ENCODE measurements at places on chromosomes 7 and 10. TPM values are rescaled to one million over a fixed set of nuclear protein-coding genes. Genes with fewer than 3 reads are reported as not detected.
A peak's percentile ranks its signal among the peaks of the same experiment; 100 is the strongest.

GRCh38 chr10:33661580-33662336 is 327.3 kb upstream of the NRP1 start:
- peak; percentile 94 for DNase-seq

The STAG3 gene
- 8.3 TPM for total RNA-seq

- no peak for DNase-seq
These were observed 1.3 kb downstream of the ADAM22 start for GRCh38 chr7:87935384-87935706.

The CUBN gene
- total RNA-seq, result 2.0 TPM

The DIP2C gene
- total RNA-seq, result 3.4 TPM

- DNase-seq, result peak; percentile 18
These were observed 14.0 kb upstream of the SLC18A2 start for GRCh38 chr10:117226813-117227451.

DNA sequence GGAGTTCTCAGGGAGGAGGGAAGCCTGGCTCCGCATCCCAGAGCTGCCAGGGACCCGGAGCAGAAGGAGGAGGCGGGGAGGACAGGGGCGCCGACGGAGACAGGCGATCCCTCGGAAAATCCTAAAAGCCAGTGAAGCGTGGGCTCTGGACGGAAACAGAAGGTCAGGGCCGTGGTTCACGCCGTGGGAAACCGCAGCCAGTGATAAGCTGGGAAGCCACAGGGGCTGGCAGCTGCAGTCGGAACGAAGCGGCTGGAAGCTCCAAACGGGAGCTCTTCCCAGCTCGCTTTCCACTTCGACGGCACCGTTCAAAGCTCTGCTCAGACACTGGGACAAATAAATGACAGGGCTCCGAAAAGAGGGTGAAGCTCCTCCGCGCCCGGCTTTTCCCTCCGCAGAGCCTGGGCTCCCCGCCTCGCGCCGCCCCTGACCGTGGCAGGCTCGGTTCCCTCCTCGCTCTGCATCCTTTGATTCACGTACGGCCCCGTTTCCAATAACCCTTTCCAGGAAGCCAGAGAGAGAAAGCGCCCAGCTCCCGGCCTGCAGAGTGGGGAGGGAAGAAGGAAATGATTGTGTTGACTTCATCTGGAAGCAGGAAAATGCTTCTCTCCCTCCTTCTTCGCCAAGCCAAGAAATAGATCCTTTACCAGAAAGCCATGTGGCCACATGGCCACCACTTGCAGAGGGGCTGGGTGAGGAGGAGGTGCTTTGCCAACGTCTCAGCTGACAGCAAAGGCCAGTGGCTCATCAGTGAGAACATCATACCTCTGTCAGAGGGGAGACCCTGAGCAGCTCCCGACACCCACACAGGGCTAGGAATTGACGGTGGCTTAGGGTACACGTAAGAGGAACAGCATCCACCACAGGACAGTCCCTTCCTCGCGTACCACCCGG is 57.4 kb downstream of the ADRB1 start:
- DNase-seq, result peak; percentile 40

DNA sequence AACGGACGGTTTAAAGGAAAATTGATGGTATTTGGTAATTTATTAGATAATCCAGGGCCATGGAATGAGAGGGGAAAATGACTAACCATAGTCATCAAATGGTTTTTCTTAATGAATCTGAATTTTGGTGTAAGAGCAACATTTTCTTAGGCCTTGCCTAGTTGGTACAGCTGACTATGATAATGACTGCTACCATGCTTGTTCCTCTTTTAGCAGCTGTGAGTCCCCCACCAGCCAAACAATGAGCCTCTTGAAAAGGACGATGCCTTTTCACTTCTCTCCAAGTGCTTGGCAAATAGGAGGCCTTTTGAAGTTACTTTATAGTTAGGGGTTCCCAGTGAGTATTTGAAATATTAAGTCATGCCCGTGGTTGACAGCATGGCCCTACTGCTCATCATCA is 53.0 kb downstream of the TRUB1 start:
- DNase-seq, result no peak

The CDHR1 gene
- total RNA-seq, result not detected

- DNase-seq, result peak; percentile 76
These were observed 23.2 kb downstream of the STMP1 start for GRCh38 chr7:135685306-135686084.

- peak; percentile 86 for DNase-seq
These were observed 19.7 kb downstream of the DNAJC12 start for GRCh38 chr10:67818323-67818722.

The FAM25C gene
- not detected for total RNA-seq

The PROSER2 gene
- total RNA-seq, result 2.1 TPM

DNA sequence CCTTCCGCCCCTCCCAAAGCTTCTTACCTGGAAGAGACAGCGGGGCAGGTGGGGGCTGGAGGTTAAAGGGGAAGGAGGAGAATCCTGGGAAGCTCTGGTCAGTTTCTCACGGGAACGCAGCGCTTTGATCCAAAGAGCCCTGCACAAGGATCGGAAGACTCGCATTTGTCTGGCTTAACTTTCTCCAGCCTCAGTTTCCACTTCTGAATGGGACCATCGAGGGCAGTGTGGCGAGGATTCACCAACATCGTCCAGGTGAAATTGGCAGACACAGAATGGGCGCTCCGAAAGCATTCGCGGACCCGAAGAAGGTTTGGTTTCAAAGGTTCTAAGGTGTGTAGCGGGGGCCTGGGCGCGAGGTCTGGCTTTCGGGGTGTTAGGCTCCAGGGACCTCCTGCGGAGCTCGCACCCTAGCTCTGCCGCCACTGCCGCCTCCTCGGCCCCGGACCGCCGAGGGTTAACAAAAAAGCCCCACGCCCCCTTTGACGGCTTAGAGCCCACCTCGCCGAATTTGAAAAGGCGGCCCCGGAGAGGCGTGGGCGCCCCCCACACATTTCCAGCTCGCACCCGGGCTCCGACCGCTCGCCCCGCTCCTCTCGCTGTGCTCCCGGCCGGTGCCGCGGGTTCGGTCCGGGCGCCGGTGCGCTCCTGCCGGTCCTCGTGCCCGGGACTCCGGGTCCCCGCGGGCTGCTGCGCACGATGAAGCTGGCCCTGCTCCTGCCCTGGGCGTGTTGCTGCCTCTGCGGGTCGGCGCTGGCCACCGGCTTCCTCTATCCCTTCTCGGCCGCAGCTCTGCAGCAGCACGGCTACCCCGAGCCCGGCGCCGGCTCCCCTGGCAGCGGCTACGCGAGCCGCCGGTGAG is at the start of gene COL26A1:
Gene COL26A1 (plus strand): TSS at position 542 of the 862 bp plus-strand sequence. CDS start 158 bp downstream, at position 700.
- DNase-seq, result peak; percentile 58

DNA sequence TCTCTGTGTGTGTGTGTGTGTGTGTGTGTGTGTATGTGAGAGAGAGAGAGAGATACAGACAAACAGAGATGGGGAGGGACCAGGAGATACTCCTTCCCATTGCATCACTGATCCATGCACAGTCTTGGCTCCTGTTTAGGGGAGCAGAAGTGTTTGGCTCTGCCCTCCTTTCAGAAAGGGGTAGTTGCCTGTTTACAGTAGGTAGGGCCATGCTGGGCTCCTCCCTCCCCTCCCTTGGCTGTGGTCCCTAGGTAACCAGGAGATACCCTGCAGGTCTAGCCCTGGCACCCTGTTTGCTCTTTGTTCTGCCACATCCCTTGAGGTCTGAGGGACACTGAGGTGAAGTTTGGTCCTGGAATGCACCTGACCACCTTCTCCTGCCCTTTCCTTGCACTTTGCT is 95.3 kb downstream of the RAMP3 start:
- no peak for DNase-seq

The SEMA3D gene
- total RNA-seq, result 9.2 TPM

GRCh38 chr7:44213877-44214388 is 13.2 kb downstream of the YKT6 start:
- no peak for DNase-seq

DNA sequence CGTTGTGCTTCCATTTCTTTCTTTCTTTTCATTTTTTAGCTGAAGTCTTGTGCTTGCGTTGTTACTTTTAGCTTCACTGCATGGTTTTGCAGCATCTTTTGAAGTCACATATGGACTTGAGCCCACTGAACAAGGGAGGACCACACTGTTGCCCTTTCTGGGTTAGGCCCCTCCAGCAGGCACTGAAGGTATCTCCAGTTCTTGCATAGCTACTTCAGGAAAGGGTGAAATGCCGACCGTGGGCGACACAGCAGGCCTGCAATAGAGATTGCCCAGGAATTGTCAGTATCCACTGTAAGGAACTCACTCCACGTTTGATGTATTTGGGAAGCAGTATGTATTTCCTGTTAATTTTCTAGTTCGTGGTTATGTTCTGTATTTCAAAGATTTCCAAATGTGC is 85.1 kb downstream of the WDR37 start:
- no peak for DNase-seq

GRCh38 chr7:76318488-76319353 is 16.2 kb downstream of the HSPB1 start:
- DNase-seq, result peak; percentile 91

The NHLRC2 gene
- total RNA-seq, result 9.3 TPM

The LRIT1 gene
- not detected for total RNA-seq

The SPAG6 gene
- total RNA-seq, result 0.02 TPM

DNA sequence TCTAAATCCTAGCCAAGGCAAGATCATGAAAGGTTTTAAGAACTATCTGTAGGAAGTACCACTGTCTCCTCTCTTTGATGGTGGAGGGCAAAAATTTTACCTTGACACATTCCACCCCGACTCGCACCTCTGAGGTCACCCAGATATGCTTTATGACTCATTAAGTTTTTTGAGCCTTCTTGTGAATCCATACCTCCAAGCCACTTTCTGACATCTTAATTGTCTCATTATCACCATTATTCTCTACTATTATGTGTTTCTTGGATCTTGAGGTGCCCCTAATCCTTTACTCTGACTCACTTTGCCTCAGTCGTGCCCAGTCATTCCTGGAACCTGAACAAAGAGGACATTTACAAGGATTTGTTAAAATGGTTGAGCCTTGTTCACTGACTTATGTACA is 146.6 kb downstream of the RAPGEF5 start:
- DNase-seq, result no peak

The ADRA2A gene
- not detected for total RNA-seq

GRCh38 chr7:151623766-151624165 is 104.1 kb upstream of the RHEB start:
- DNase-seq, result no peak

DNA sequence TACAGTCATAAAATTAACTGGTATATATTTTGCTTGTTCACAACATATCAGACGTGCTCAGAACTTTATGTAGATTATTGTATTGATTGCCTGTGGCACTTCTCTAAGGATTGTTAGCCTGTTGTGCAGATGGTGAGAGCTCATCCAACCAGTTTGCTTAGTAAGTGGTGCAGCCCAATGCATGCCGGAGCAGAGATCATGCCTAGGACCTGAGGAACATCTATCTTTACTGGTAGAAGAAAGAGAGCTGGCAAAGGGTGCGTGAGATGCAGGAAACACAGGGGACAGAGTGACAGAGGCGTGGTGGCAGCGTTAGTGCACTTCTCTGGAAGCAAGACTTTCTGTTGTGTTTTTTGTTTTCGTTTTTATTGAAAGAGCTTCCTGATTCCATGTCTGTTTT is 35.9 kb downstream of the CCM2 start:
- DNase-seq, result no peak

DNA sequence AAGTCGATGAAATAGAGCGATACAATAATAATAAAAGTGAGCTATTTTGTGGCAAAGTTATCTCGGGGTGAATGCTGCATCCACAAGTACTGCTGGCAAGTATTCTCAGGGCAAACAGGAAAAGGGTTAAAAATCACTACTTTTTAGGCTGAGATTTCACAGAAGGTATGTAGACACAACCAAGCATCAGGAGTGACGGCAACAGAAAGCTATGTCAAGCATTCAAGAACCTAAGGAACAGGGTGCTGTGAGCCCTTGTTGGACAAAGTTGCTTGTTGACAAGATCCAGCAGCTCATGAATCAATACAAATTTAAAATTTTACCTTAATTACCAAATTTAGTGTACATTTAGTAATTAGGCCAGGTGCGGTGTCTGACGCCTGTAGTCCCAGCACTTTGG is 41.2 kb upstream of the C1QL3 start:
- DNase-seq, result no peak

DNA sequence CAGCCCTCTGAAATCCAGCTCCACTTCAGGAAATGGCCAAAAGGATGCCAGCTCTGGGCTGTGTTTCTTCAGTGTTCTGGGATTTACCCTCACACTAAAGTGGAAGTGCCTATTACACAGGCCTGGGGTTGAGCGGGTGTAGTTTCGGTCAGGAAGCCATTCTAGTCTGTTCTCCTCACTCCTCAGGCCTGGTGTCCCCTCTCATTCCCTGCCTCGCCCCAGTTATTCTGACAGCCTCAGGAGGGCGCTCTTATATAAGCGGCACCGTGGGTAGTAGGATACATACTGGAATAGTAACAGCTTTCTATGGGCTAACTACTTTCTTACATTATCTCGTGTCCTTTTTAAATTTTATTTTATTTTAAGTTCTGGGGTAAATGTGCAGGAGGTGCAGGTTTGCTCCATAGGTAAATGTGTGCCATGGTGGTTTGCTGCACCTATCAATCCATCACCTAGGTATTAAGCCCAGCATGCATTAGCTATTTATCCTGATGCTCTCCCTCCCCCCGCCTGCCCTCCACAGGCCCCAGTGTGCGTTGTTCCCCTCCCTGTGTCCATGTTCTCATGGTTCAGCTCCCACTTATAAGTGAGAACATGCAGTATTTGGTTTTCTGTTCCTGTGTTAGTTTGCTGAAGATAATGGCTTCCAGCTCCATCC is 12.2 kb upstream of the LGI1 start:
- DNase-seq, result peak; percentile 51

- no peak for DNase-seq
These were observed 35.4 kb downstream of the CCDC186 start for GRCh38 chr10:114138581-114138980.

GRCh38 chr10:95819620-95820329 is 63.8 kb downstream of the ENTPD1 start:
- DNase-seq, result no peak

DNA sequence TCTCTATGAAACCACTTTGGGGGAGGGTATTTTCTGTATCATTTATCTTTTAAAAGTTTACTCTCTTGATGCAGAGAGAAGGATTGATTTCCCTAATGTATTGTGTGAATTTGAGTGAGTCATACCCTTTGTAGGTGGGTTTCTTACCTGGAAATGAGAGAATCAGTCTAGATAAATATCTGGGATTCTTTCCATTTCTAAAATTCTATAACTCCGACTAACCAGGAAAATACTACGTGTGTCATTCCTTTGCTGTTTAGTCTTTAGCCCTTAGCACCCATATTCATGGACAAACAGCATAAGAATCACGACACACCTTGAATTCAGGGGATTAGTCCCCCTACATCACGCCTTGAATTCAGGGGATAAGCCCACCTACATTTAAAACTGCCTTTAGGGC is 139.1 kb downstream of the GATA3 start:
- DNase-seq, result no peak

- no peak for DNase-seq
These were observed 952 bp downstream of the DIP2C start for GRCh38 chr10:688312-689120.

The CSGALNACT2 gene
- 4.5 TPM for total RNA-seq

All from M059J (cell line).